ENCODE measurements at places on chromosomes 7 and 10. TPM values are rescaled to one million over a fixed set of nuclear protein-coding genes. Genes with fewer than 3 reads are reported as not detected.

ARHGAP22 gene
- total RNA-seq: 2.6 TPM

PAX4 gene
- not detected for total RNA-seq

CAMK2B gene
- 9.2 TPM for total RNA-seq

SLC13A1 gene
- total RNA-seq: not detected

- no peaks in the 10 kb centered on the region for H3K27me3 ChIP-seq
- H3K4me1 ChIP-seq: no peaks in the 10 kb centered on the region
- no peak overlapping the region for H3K27ac ChIP-seq
- DNase-seq: peak; percentile 43
- H3K4me3 ChIP-seq: no peak overlapping the region
Observed at GRCh38 chr10:5968681-5969453, 8.5 kb downstream of the IL15RA start.

GRCh38 chr7:83271212-83272099 lies 108.8 kb upstream of the PCLO start:
- H3K4me3 ChIP-seq: no peak overlapping the region
- no peaks in the 10 kb centered on the region for H3K27me3 ChIP-seq
- H3K36me3 ChIP-seq: no peaks in the 10 kb centered on the region
- no peak for DNase-seq

- no peak overlapping the region for H3K27ac ChIP-seq
- no peak for DNase-seq
- H3K36me3 ChIP-seq: no peaks in the 10 kb centered on the region
- H3K4me1 ChIP-seq: no peaks in the 10 kb centered on the region
- H3K4me3 ChIP-seq: no peak overlapping the region
- no peaks in the 10 kb centered on the region for H3K27me3 ChIP-seq
Observed at GRCh38 chr10:85188770-85189484, 860.5 kb downstream of the CCSER2 start.

- peaks cover 4% of the 10 kb centered on the region for H3K27me3 ChIP-seq
- no peaks in the 10 kb centered on the region for H3K36me3 ChIP-seq
- peaks cover 12% of the 10 kb centered on the region for H3K4me1 ChIP-seq
Observed at GRCh38 chr10:131082201-131082850, 229.2 kb downstream of the TCERG1L start.

DNA sequence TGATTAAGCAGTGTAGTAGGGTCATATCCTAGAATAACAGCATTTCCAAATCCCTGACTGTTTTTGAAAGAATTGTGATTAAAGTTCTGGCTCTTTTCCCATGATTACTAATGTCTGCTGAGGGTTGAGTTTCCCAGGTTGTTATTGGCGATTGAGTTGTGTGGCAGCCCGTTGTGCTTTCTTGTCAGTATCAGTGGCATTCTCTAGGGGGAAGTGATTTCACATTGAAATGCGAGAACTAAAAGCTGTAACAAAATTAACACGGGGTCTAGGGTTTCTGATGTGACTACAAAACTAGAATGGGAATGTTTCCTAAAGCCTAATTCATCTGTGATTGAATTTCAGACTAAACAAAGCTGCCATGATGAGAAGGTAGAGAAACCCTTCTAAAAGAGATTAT lies 349.4 kb downstream of the EXOC4 start:
- H3K36me3 ChIP-seq: no peaks in the 10 kb centered on the region
- H3K4me1 ChIP-seq: no peaks in the 10 kb centered on the region
- DNase-seq: no peak
- H3K4me3 ChIP-seq: no peak overlapping the region
- no peak overlapping the region for H3K27ac ChIP-seq
- H3K27me3 ChIP-seq: no peaks in the 10 kb centered on the region

DNA sequence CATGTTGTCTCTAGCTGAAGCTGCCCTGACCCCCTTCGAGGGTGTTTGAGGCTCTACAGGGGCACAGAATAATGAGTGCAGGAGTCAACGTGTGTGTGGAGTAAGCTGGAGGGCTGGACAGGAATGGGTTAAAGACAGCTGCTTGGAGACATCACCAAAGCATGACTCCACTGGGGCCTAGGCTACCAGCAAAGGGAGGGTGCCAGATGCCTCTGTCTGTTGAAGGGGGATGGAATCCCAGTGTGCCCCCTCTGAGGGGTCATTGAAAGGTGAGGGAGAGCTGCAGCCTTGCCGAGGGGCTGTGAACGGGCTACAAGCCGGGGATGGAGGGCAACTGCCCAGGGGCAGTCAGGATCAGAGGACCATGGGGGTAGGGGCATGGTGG lies 51.7 kb upstream of the PODXL start:
- no peaks in the 10 kb centered on the region for H3K27me3 ChIP-seq
- no peak overlapping the region for H3K4me3 ChIP-seq
- H3K36me3 ChIP-seq: no peaks in the 10 kb centered on the region
- peak overlapping the region; percentile 25 for H3K27ac ChIP-seq

GRCh38 chr10:30098629-30099028 lies 39.2 kb upstream of the JCAD start:
- no peaks in the 10 kb centered on the region for H3K27me3 ChIP-seq
- no peak overlapping the region for H3K27ac ChIP-seq
- H3K4me3 ChIP-seq: no peak overlapping the region
- DNase-seq: no peak
- no peaks in the 10 kb centered on the region for H3K36me3 ChIP-seq
- no peaks in the 10 kb centered on the region for H3K4me1 ChIP-seq

GRCh38 chr7:84637568-84638338 lies 443.2 kb upstream of the SEMA3A start:
- H3K27me3 ChIP-seq: no peaks in the 10 kb centered on the region
- H3K36me3 ChIP-seq: no peaks in the 10 kb centered on the region
- H3K4me1 ChIP-seq: no peaks in the 10 kb centered on the region
- H3K4me3 ChIP-seq: no peak overlapping the region
- no peak overlapping the region for H3K27ac ChIP-seq

- H3K27me3 ChIP-seq: no peaks in the 10 kb centered on the region
- no peak overlapping the region for H3K4me3 ChIP-seq
- no peak overlapping the region for H3K27ac ChIP-seq
Observed at GRCh38 chr7:66634816-66635215, 6.1 kb downstream of the KCTD7 start.

DNA sequence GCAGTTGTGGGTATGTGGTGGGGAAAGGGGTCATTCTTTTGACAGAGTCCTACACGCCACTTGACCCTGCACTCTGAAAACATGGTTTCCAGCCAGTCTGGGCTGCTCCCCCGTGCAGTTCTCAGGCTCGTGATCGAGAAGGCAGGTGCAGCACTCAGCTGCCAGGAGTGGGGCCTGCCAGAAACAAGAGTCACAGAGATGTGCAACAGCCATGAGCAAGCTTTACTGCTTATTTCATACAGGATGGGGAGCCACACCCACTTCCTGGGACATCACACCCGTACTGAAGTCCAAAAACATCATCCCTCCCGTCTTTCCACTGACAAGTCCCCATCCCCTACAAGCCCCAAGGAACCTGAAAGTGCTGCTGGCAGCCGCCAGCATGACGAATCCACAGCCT lies 9.3 kb downstream of the ATG9B start:
- no peak overlapping the region for H3K4me3 ChIP-seq
- H3K4me1 ChIP-seq: peaks cover 8% of the 10 kb centered on the region
- H3K27me3 ChIP-seq: peaks cover 9% of the 10 kb centered on the region
- H3K27ac ChIP-seq: no peak overlapping the region
- no peaks in the 10 kb centered on the region for H3K36me3 ChIP-seq
- DNase-seq: no peak

DNA sequence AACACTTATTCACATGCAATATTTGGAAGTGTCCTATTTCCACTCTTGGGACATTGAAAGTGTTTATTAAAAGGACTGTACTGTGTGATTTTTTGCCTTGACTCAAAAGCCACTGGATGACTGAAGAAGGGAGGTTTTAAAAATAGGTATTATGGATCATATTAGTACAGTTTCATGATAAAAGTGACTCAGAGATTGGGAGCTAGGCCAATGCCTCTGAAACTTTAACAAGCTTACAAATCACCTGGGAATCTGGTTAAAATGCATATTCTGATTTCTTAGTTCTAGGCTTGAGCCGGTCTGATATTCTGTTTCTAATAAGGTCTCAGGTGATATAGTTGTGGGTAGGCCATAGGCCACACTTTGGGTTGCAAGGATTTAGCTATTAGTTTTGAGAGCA lies 191.2 kb downstream of the PLXDC2 start:
- no peaks in the 10 kb centered on the region for H3K4me1 ChIP-seq
- no peak overlapping the region for H3K27ac ChIP-seq
- H3K36me3 ChIP-seq: no peaks in the 10 kb centered on the region
- no peak for DNase-seq
- no peak overlapping the region for H3K4me3 ChIP-seq
- no peaks in the 10 kb centered on the region for H3K27me3 ChIP-seq

- no peak for DNase-seq
- H3K27ac ChIP-seq: no peak overlapping the region
- H3K36me3 ChIP-seq: no peaks in the 10 kb centered on the region
- no peaks in the 10 kb centered on the region for H3K4me1 ChIP-seq
- no peak overlapping the region for H3K4me3 ChIP-seq
- H3K27me3 ChIP-seq: no peaks in the 10 kb centered on the region
Observed at GRCh38 chr10:59702347-59702746, 7.3 kb downstream of the SLC16A9 start.

DNA sequence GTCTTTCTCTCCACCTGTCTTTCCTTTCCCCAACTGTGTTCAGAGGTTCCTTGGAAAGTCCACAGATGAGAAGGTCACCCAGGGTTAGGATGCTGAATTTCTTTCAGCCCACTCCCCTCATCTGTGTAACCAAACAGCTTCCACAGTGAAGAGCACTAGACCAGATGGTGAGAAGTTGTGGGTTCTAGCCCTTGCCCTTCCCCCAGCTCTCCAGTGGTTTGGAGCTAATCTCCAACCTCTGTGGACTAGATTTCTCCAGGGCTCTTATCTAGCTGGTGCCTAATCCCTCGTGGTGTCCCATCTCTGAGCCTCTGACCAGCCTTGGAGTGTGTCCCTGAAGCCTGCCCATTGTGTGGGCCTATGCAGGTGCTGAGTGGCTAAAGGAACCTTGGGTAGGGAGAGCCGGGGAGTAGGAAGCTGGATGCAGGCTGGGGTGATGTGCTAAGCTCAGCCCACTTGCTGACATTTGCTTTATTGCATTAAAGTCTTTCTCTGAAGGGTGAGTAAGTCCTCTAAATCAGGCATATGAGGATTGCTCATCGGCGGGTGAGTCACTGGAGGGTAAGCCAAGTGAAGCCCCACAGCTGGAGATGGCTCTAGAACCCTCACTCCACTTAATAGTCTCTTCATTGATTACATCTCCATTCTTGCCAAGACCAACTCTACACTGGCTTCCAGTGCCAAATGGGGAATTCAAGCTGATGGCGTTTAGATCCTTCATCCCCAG lies 14.9 kb downstream of the DUSP5 start:
- H3K4me3 ChIP-seq: no peak overlapping the region
- no peak overlapping the region for H3K27ac ChIP-seq
- H3K27me3 ChIP-seq: no peaks in the 10 kb centered on the region
- DNase-seq: no peak
- no peaks in the 10 kb centered on the region for H3K4me1 ChIP-seq

- no peaks in the 10 kb centered on the region for H3K4me1 ChIP-seq
- no peak overlapping the region for H3K4me3 ChIP-seq
- H3K36me3 ChIP-seq: no peaks in the 10 kb centered on the region
- H3K27ac ChIP-seq: no peak overlapping the region
Observed at GRCh38 chr7:127828843-127829500, 177.0 kb downstream of the SND1 start.

- peaks cover 42% of the 10 kb centered on the region for H3K4me1 ChIP-seq
- H3K27ac ChIP-seq: peak overlapping the region; percentile 92
- DNase-seq: no peak
- H3K27me3 ChIP-seq: no peaks in the 10 kb centered on the region
- no peak overlapping the region for H3K4me3 ChIP-seq
Observed at GRCh38 chr10:80497187-80498077, 40.3 kb upstream of the SH2D4B start.

DNA sequence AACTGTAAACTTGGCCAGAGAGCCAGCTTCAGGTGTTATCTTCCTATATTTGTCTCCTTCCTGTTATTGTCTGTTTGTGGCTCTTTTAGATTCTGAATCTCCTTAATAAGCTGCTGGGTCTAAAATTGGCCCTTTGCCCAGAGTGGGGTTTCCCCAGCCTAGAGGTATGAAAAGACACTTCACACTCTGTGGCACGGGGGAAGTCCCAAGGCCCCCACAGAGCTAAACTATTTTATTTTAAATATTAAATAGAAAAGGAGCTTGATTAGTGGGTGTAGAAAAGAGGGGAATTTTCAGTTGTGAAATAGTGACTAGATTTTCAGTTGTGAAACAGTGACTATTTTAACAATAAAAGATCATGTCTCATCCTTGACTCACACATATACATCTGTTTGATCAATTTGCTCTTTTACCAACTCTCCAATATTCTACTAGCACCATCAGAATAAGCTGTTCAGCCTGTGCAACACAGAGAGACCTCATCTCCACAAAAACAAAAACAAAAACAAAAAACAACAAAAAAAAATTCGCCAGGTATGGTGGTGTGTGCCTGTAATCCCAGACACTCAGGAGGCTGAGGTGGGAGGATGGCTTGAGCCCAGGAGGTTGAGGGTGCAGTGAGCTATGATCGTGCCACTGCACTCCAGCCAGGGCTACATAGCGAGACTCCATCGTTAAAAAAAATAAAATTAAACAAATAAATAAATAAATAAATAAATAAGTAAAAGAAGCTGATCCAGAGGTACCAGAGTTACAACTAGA lies 24.9 kb upstream of the ADO start:
- H3K27ac ChIP-seq: no peak overlapping the region
- no peak overlapping the region for H3K4me3 ChIP-seq
- no peaks in the 10 kb centered on the region for H3K36me3 ChIP-seq
- no peaks in the 10 kb centered on the region for H3K27me3 ChIP-seq
- H3K4me1 ChIP-seq: no peaks in the 10 kb centered on the region
- DNase-seq: no peak

DNA sequence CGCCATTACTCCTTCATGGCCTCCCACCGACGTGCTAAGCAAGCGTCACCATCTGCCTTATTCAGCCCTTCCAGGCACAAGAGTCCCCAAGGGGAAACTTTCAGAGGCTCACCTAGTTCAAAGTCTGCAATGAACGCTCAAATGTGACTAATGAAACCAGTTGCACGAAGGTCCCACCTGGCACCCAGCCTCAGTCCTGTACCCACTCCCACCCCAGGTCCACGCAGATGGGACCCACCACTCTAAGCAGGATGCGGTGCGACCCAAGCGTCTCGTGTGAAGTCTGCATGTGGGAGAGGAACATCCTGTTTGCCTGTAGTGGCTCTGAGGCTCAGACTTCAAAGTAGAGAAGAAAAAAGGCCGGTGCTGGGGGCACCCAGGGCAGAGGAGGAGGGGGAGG lies 40.3 kb downstream of the RGS10 start:
- H3K27ac ChIP-seq: no peak overlapping the region
- no peaks in the 10 kb centered on the region for H3K27me3 ChIP-seq
- DNase-seq: no peak
- H3K4me3 ChIP-seq: no peak overlapping the region
- no peaks in the 10 kb centered on the region for H3K36me3 ChIP-seq

GRCh38 chr7:73768641-73769480 lies 1.2 kb downstream of the CLDN3 start:
- no peak for DNase-seq
- H3K27me3 ChIP-seq: peaks cover 21% of the 10 kb centered on the region
- peak overlapping the region; percentile 94 for H3K27ac ChIP-seq
- H3K4me3 ChIP-seq: peak overlapping the region; percentile 67
- no peaks in the 10 kb centered on the region for H3K36me3 ChIP-seq

GRCh38 chr7:111796671-111797070 lies 234.4 kb upstream of the IMMP2L start:
- no peak overlapping the region for H3K27ac ChIP-seq
- H3K27me3 ChIP-seq: no peaks in the 10 kb centered on the region
- DNase-seq: no peak

GRCh38 chr10:24971374-24971773 lies 19.0 kb upstream of the PRTFDC1 start:
- no peaks in the 10 kb centered on the region for H3K27me3 ChIP-seq
- H3K4me3 ChIP-seq: no peak overlapping the region
- H3K27ac ChIP-seq: no peak overlapping the region
- H3K36me3 ChIP-seq: no peaks in the 10 kb centered on the region
- DNase-seq: no peak
- no peaks in the 10 kb centered on the region for H3K4me1 ChIP-seq

Data from breast epithelium (tissue), 4 donors.